Uterus (tissue), 4 donors: ENCODE measurements at places on chromosomes 1 and 21. TPM values are rescaled to one million over a fixed set of nuclear protein-coding genes. Genes with fewer than 3 reads are reported as not detected.

Gene NBPF10
- total RNA-seq = 4.0 TPM

GRCh38 chr21:40371329-40371728 is 475.6 kb downstream of the DSCAM start:
- DNase-seq = no peak

Gene TRIM46
- total RNA-seq = 3.5 TPM

Gene CAMK1G
- not detected for total RNA-seq

GRCh38 chr1:159831412-159832141 is 4.9 kb downstream of the SLAMF8 start:
- no peak for DNase-seq

- no peak for DNase-seq
Measured at GRCh38 chr1:234188454-234188792, 184.8 kb upstream of the COA6 start.

DNA sequence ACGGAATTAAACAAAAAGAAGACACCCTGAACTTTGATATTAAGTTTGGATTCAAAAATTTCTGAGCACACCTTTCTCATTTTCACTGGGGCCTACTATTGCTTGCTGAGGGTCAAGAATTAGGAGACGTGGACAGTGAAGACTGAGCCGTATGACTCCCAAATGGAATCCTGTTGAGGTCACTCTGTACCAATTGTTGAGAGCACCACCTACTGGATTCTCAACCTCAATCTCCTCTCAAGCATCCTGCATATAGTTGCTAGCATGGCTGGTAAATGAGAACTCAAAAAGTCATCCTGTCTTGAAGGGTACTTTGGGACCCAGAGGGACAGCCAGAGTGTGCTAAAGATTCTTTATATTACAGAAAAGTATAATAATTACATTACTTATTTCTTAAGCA is 20.2 kb upstream of the MTR start:
- no peak for DNase-seq

- peak; percentile 85 for DNase-seq
Measured at GRCh38 chr1:93680420-93681100, 1.1 kb downstream of the BCAR3 start.

GRCh38 chr1:33143698-33144097 is 38.1 kb downstream of the TRIM62 start:
- no peak for DNase-seq

DNA sequence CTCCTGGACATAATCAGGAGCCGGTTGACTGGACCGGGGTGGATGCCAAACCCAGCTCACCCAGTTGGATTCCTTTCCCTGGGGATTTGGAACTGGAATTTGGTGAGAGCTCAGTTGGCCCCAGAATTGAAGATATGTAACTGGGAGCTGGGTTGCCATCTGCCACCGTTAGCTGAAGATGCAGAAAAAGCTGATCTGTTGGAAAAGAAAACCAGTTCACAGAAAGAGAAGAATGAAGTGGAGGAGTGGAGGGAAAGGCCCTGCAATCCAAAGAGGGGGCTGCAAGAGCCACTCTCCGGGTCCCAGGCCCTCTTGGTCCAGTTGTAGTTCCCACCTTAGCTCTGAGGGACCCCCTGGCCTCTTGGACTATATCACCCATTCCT is 16.0 kb downstream of the TEX35 start:
- no peak for DNase-seq
